ENCODE measurements at places on chromosomes 5 and 9.

DNA sequence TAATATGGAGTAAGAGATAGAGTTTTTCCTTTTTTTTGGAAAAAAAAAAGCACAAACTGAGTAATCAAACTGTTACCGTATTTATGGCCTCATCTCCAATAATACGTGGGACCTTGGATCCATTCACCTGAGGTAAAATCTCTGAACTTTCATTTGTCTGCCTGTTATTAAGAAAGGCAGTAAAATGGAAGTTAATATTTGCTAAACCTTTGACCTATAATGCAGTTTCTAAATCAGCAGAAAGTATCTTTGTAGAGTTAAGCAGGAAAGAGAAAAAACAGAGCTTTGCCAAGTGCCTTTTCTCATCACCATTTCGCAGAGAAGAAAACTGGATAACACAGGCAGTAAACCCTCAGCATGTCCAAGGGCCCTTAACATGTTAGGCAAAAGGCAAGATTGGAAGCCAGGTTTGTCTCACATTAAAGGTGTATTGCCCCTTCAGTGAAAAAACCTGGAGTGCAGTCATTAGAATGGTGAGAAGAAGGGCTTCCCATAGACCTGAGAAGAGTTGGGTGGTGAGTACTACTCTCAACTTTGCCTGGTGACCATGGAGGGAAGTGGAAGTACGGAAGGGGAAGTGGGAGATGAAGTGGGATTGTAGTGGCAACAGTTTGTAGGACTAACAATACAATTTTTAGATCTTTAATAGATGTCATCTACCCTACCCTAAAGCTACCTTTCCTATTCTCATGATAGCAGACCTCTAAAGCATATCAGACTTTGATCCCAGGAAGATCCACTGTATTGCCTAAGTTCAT lies 65.4 kb upstream of the GRAMD2B start:
- no peak for DNase-seq

DNA sequence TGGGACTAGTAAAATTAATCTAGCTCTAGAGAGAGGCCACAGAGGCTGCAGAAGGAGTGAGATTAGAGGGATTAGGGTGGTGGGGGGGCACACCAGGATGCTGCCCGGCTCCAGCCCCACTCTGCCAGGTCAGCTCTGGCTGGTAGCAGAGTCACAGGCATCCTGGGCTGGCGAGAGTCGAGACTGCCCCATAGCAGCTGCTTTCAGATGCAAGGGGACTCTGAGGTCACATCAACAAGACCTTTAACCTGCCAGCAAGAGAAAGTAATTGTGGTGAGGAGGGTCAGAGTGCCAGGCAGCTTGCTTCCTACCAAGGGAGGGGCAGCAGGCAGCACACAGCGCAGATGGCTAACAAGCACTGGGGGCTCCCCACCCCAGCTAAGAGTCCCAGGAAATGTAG lies 7.5 kb downstream of the EPB41L4B start:
- DNase-seq, result no peak

DNA sequence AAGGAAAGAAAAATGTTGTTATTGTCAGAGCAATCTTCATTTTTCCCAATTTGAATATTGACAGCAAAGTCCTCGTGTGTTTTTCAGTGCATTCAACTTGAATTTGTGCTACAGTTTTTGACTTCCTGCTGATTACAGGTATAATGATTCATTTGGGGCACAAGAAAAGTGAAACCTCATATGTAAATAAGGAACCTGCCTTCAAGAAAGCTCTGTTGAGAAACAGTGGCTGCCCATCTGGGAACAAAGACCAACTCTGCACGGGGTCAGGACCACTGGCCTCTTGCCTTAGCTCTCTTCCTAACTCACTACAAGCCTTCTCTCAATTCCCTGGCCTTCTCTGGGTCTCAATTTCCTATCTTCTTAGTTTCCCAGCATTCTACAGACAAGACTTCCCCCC lies 21.0 kb downstream of the TIMD4 start:
- no peak for DNase-seq

DNA sequence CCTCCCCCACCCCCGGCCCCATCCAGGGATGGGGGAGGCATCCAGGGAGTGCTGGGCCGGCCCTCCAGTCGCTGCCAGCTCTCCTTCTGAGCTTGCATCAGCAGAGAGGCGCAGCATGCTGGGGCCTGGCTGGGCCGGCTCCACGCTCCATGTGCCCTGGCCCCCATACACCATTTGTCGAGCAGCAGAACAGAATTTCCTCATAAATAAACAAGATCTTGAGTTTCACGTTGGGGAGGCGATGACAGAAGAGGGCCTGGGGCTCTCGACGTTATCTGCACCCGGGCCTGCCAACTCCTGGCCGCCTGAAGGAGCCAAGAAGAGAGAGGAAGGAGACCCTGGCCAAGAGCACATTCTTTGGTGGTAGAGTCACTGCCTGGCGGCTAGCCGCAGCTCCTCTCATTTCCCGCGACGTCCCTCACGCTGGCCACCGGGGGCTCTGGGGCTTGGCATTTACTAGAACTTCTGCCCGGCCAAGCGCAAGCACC lies 177.0 kb downstream of the FGF18 start:
- no peak for DNase-seq

DNA sequence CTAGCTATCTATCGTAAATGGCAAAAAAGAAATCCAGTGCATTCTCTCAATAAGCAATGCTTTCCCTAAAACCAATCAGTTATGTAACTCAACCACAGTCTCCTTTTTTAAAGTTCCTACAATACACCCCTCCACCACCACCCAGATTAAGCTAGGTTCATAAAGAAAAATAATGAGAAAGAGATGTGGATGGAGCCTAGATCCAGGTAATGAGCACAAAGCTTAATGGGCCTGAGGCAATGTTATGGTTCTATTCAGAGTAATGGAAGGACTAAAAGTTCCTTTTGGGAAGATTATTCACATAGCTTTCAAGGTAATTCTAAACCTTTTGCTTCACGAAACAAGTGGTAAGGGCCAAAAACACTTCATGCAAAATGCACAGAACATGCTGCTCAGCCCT lies 113.5 kb downstream of the MPDZ start:
- no peak for DNase-seq

- no peak for DNase-seq
These were observed 624 bp downstream of the FBXW11 start for GRCh38 chr5:172005708-172006320.

Data from hippocampal formation (tissue), 2 donors.